ENCODE measurements at places on chromosomes 7 and 10.

DNA sequence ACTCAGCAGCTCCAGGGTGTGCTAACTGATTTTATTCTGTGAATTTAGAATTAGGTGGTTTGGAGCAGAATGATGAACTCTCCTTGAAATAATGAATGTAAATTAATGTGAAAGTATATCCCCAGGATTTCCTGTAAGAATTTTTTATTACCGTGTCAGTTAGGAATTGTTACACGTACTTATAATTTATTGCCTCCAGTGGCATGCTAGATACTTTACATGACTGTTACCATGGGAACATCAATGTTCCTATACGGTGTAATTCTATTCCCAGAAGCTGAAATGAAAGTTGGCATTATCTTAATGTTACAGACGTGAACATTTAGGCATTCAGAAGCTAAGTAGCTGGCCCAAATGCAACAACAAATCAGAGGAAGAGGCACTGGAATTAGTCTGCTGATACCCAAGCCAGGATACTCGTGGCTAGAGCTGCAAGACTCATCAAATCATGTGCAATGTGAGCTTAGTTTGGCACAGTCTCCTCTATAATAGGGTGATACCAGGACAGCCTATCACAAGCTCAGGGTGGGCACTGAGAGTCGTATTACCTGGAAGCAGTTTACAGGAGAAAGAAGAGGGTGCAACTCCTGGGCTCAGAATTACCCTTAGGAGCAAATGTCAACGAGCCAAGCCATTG lies 30.0 kb upstream of the PRKAR2B start:
- DNase-seq: no peak

GRCh38 chr7:132453826-132454225 lies 122.4 kb downstream of the PLXNA4 start:
- DNase-seq: no peak

GRCh38 chr10:7890781-7891180 lies 72.5 kb downstream of the TAF3 start:
- DNase-seq: no peak

DNA sequence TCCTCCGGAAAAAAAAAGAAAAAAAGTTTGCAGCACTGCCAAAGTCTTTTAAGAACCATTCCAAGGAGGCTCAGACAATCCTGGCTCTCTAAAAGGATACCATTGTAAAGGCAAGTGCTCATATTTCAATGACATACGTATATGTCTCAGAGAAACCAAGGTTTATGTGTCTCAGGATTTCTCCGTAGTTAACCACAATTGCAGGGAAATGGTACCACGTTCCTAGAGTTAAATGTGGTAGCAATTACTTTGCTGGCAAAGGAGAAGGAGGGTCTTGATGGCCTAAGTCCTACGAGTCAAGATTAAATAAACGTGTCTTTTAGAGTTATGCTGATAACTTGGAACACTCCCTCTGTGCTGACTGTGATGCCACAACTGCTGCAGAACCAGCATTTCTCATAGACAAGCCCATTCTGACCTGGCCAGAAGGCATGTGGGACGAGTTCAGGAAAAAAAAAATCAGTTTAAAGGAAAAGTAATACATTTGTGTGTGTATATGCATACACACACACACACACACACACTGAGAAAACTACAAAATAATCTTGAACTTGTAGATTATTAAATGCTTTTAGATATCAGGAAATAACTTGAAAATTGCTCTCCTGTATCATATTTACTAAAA lies 245.9 kb downstream of the FGFR2 start:
- DNase-seq: no peak

All from stimulated activated CD8-positive, alpha-beta memory T cell treated with anti-CD3 and anti-CD28 coated beads, Interleukin-4, amount 100 ng/mL, for 1 hour (primary cell).